Cardiac muscle cell (in vitro differentiated cells and primary cell): ENCODE measurements at places on chromosomes 5 and 9. TPM values are rescaled to one million over a fixed set of nuclear protein-coding genes. Genes with fewer than 3 reads are reported as not detected.

Gene FAM221B
- 0.57 and 0.66 TPM in 2 replicates for polyA plus RNA-seq

Gene TAF11L12
- not detected in 2 replicates for polyA plus RNA-seq

Gene GLRA1
- polyA plus RNA-seq = not detected in 2 replicates

Gene IFNE
- polyA plus RNA-seq = not detected in 2 replicates

Gene SLCO6A1
- 0.32 TPM in 1 of 2 replicates, not detected in the other for polyA plus RNA-seq

Gene CYFIP2
- 126 and 171 TPM in 2 replicates for polyA plus RNA-seq

Gene CD14
- 0.10 TPM in 1 of 2 replicates, not detected in the other for polyA plus RNA-seq

Gene IL5
- polyA plus RNA-seq = not detected in 2 replicates

Gene FGD3
- 0.36 TPM in 1 of 2 replicates, not detected in the other for polyA plus RNA-seq

Gene SPATA31A3
- polyA plus RNA-seq = not detected in 2 replicates

Gene CARD9
- polyA plus RNA-seq = 2.1 TPM in 2 replicates

Gene SRA1
- 51.5 and 80.6 TPM in 2 replicates for polyA plus RNA-seq

Gene TMEFF1
- polyA plus RNA-seq = 22.3 and 33.0 TPM in 2 replicates

Gene ZBTB5
- 6.7 and 10.9 TPM in 2 replicates for polyA plus RNA-seq

Gene DCTN4
- 26.7 and 32.2 TPM in 2 replicates for polyA plus RNA-seq

Gene CCNI2
- polyA plus RNA-seq = 0.66 and 0.97 TPM in 2 replicates

Gene CARD6
- polyA plus RNA-seq = 0.06 and 0.32 TPM in 2 replicates

Gene ISL1
- polyA plus RNA-seq = 8.5 and 11.2 TPM in 2 replicates

Gene ROPN1L
- polyA plus RNA-seq = 1.3 TPM in 1 of 2 replicates, not detected in the other

Gene SLC45A2
- polyA plus RNA-seq = 0.32 TPM in 1 of 2 replicates, not detected in the other

Gene NIPAL4
- polyA plus RNA-seq = 0.17 and 0.37 TPM in 2 replicates

Gene SPINK7
- polyA plus RNA-seq = not detected in 2 replicates

Gene B4GALT7
- 31.6 and 42.3 TPM in 2 replicates for polyA plus RNA-seq

Gene GRM6
- not detected in 2 replicates for polyA plus RNA-seq
